Central memory CD4-positive, alpha-beta T cell (primary cell): ENCODE measurements at places on chromosomes 2 and 18.

- no peak for DNase-seq
Observed at GRCh38 chr2:141741652-141742051, 389.2 kb downstream of the LRP1B start.

DNA sequence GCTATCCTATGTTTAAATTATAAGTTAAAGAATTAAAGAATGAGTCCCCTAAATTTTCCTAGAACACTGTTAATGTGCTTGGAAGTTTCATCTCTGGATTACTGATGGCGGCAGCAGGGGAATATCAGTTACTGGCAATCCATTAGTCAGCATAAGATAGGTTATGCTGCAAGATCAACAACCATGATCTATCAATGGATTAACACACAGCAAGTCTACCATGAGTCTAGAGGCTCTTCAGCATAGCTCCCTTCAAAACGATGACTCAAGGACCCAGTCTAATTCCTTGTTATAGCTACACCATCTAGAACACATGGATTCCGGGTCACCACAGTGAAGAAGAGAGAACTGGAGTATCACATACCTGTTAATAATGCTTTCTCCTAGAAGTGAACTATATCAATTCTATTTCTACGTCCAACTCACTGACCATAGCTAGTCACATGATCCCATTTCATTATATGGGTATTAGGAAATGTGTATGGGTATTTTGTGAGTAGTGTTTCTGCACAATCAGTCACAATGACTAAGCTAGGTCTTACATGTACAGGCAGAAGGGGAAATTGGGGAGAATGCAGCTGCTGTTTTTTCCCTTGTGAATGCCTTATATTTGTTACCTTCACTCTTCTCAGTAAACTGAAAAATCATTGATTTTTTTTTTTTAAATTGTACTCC, 108.3 kb upstream of the MAPRE2 start:
- no peak for DNase-seq

DNA sequence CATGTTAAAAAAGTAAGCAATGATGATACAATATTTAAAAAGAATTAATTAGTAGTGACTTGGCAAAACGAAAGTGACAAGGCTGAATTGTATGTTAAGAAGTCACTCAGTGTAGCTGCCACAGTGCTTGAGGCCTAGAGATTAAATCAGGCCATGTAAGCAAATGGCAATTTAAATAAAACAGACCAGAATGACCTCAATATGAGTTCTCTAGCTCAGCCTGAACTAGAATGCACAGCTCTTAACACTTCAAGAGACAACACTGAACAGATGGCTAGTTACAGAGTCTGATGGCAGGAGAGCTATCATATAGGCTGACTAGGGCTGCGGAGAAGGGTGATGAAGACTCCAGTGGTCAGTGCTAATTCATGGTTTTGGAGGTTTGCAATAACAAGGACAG, 117.9 kb upstream of the ZBTB14 start:
- no peak for DNase-seq

DNA sequence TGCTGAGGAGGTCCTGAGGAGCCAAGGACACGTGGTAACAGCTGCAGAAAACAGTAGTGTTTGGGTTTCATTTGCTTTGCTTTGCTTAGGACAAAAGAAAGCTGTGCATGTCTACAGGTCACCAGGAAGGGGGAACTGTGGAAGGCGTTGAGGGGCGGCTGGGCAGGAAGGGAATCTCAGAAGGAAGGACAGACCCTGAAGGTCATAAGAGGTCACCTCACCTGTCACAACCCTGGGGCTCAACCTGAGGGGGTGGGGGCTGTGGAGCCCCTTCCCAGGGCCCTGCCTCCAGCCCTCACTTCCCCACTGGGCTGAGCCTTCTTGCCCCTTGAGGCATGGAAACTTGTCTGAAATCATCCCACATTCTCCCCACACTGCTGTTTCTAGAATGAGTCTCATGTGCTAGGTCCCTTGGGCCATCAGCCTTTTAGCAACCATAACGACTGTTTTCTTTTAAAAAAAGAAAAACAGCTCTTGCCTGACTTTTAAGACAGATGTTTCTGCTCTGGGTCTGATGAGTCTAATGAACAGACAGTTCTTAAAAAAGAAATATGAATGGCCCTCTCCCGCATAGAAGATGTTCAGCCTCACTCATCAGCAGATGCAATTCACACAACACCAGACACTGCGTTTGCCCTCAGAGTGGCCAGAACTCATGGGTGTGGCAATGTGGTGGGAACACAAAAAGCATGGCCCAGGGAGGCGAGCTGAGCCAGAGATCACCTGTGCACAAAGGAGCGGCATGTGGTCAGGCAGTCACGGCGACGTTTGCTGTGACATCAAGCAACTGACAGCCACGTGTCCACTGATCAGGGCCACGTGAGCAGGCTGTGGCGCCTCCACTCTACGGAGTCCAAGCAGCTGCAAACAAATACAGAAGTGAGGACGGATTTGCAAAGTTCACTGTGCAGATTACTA, 84.0 kb downstream of the SEPTIN10 start:
- no peak for DNase-seq
